Nephron progenitor cell (in vitro differentiated cells): ENCODE measurements at places on chromosomes 7 and 10.
A peak's percentile ranks its signal among the peaks of the same experiment; 100 is the strongest.

GRCh38 chr10:125083576-125083920, 76.8 kb downstream of the CTBP2 start:
- no peak for DNase-seq

GRCh38 chr7:2922348-2922691, 78.2 kb upstream of the GNA12 start:
- no peak for DNase-seq

DNA sequence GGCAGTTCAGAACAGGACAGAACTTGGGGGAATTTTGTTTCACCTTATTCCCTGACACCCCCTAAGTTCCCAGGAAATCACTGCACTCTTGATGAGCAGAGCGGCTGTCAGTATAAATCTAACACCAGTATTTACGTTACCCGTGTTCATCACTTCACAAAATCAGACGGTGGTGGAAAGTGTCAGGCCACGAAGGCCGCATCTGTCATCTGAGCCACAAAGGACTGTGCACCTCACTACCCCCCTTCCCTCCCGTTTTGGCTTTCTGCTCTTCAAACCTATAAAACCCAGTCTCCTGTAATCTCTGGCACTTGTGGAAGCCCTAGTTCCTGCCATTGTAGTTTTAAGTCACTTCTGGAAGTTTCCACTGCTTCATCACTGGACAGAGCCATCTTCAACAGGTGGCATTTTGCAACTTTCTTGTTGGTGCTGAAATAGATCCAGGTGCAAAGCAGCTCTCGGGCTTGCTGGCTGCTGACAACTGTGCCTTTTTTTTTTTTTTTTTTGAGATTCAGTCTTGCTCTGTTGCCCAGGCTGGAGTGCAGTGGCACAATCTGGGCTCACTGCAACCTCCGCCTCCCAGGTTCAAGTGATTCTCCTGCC, 9.5 kb downstream of the ZFAND2A start:
- no peak for DNase-seq

DNA sequence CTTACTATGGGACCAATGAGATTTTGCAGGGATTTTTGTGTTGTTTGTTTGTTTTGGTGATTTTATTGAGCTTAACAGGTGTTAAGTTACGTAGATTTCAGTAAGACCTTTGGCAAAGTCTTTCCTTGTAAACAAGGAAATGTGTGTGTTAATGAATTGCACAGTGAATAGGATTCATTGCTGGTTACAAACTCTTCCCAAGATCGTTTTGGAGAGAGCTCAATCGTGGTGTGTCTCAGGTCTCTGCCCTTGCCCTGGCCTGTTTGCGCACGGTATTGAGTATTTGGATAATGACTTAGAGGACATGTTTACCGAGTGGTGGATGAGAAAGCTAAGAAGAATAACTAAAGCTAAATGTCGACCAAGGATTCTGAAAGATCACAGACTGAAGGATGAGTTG, 41.9 kb downstream of the PRPF18 start:
- DNase-seq: no peak

DNA sequence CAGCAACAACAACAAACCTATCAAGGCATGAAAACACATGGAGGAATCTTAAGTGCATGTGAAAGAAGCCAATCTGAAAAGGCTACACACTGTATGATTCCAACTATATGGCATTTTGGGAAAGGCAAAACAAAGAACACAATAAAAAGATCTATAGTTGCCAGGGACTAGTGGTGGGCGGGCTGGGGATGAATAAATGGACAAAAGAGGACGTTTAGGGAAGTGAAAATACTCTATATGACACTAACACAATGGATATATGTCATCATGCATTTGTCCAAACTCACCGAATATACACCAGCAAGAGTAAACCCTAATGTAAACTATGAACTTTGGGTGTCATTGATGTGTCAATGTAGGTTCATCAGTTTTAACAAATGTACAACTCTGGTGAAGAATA, 89.1 kb downstream of the SEMA3E start:
- no peak for DNase-seq

DNA sequence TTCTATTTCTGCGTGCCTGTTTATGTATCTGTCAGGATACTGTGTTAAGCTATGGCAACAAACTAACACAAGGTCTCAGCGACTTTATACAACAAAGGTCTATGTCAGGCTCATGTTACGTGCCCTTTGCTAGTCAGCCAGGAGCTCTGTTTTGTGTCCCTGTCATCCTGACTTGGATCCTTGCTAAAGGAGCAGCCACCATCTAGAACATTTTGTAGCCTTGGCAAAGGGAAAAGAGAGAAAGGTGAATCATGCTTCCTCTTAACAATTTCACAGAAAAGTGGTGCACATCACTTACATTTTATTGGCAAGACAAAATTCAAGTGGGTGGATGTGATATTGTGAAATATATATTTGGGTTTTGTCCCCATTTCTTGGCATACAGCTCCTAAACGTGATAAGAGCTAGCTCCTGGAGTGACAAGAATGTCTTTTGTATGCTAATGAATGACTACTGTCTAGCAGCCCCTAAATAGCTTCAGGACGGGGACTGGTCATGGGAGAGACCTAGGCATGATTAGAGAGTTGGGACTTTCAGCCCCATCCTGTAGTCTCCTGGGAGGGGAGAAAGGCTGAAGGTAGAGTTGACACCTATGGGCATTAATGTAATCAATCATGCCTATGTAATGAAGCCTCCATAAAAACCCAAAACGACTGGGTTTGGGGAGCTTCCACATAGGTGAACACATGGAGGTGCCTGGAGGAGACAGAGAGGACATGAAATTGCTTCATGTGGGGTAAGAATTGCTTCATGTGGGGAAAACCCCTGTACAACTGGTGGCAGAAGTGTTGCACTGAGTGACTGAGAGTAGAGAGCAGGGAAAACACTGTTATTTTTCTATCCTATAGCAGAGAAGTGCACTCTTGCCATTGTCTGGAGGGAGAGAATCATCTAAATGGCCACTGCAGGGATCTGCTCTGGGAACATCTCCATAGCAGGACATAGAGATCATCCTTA, 33.0 kb downstream of the MRPL32 start:
- no peak for DNase-seq

DNA sequence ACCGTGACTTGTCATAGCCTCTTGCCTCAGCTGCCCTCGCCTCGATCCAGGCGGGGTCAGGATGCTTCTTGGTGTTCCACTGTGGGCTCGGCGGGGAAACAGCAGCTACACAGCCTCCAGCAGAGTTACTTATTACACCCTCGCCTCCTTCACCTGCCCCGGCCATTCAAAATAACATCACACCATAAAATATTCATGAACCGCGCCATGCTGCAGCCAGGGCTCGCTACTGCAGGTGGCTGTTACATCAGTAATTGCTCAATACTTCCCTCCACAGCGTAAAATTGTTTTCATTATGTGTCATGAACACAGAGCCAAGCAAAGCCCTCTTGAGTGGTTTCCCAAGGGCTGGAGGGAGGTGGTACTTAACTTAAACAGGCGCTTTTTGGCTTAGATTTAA, 241.5 kb upstream of the SP8 start:
- peak; percentile 8 for DNase-seq
